ENCODE measurements at places on chromosomes 13 and 19.
A peak's percentile ranks its signal among the peaks of the same experiment; 100 is the strongest.

DNA sequence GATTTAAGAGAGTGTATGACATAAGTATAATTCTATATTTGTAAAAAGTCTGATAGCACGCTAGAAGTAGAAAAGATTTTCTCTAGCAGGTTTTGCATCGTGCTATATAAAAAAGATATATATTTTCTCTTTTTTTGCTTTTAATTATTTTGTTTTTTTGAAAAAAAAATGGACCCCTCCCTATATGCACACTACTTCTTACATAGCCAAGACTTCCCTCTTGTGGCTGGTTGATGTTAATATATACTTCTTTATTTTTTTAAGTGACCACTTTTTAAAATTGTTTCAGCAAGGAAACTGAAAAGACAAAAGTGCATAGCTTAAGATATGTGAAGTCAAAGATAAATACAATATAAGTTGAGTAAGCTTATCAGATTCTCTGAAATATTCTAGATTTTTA, 1202.8 kb downstream of the DIAPH3 start:
- peak; percentile 32 for DNase-seq

- no peak for DNase-seq
Measured at GRCh38 chr13:99003851-99004471, 26.1 kb upstream of the DOCK9 start.

GRCh38 chr13:21894703-21895699, 224.1 kb downstream of the FGF9 start:
- DNase-seq, result no peak

DNA sequence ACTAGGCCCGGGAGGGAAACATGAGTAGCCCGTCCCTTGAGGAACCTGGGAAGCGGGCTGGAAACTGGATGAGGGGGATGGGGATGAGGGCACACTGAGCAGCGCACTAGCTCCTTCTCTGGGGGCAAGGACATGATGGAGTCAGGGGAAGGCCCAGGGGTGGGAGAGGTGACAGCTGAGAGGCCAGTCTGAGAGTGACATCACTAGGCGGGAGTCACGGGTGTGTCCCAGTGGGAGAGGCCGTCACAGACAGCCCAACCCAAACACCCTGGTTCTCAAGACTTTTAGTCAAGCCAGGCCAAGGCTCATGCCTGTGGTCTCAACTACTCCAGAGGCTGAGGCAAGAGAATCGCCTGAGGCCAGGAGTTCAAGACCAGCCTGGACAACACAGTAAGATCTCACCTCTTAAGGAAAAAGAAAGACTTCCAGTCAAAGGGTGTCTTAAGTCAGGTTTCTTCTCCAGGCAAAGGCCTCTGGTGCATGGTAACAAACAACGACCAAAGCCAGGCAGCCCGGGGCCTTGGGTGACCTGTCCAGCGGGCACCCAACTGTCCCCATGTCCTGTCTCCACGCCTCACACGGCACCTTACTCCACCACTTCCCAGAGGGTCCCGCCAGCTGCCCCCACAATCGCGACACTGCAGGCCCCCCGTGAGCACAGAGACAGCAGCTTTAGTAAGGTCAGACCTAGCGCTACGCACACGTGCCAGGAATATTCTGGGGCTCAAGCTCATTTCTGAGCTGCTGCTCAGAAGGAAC, 25.5 kb upstream of the TIMM44 start:
- DNase-seq, result no peak

GRCh38 chr19:46460981-46461380, 10.4 kb downstream of the PNMA8A start:
- no peak for DNase-seq

GRCh38 chr19:17977021-17977420, 10.1 kb downstream of the KCNN1 start:
- no peak for DNase-seq

DNA sequence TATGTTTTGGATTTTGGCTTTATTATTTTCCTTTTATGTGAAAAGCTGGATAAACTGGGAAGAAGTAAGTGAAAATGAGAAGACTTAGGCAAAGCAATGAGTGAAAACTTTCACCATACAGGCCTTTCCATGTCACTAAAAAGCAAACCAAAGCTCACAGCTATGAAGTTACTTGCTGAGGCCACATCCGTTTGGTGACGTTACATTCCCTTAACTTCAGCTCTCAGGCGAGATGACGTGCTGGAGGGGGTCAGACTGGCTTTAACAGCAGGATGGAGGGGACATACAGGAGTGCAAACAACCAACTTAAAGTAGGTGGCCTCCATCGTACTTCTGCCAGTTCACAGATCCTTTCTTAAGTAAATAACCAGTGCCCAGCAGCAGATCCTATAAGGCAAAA, 522.3 kb downstream of the MYO16 start:
- DNase-seq, result no peak
